SJCRH30 (cell line): ENCODE measurements at places on chromosomes 3 and 15.

GRCh38 chr3:5499404-5499803 is 311.9 kb downstream of the EDEM1 start:
- no peak for DNase-seq

GRCh38 chr3:56089739-56090138 is 378.5 kb downstream of the ERC2 start:
- no peak for DNase-seq

DNA sequence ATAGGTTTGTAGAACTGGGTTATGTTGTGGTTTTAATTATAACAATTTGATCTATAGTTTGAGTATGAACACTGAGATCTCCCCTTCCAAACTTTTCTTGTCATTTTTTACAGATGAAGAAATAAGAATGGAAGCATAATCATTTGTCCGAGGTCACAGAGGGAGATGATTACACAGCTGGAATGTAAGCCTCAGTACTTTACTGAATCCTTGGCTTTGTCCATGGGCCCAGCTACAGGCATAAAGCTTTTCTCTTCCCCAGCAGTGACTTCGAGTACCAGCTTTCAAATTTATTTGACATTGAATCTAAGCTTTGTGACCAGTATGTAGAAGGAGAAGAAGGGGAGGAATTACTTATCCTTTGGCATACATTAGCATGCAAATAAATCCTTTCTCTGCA is 80.9 kb upstream of the DCBLD2 start:
- no peak for DNase-seq

DNA sequence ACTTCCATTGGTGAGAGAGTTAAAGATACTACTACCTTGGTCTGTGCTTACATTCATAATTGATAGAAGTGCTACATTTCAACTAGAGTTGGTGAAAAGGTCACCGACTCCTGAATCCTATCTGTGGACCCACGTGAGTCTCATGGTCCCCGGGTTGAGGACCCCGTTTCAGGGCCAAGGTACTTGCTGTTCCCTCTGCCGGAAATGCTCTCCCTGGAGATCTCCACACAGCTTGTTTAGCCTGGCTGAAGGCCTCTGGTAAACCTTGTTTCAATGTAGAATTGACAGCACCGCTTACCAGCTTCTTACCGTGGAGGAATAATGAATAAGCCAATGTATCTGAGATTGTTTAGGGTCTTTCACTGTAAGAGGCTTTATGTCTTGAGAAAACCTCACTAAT is 226.0 kb upstream of the GOLGA6L4 start:
- DNase-seq = no peak
